ENCODE measurements at places on chromosomes 5 and 9.

DNA sequence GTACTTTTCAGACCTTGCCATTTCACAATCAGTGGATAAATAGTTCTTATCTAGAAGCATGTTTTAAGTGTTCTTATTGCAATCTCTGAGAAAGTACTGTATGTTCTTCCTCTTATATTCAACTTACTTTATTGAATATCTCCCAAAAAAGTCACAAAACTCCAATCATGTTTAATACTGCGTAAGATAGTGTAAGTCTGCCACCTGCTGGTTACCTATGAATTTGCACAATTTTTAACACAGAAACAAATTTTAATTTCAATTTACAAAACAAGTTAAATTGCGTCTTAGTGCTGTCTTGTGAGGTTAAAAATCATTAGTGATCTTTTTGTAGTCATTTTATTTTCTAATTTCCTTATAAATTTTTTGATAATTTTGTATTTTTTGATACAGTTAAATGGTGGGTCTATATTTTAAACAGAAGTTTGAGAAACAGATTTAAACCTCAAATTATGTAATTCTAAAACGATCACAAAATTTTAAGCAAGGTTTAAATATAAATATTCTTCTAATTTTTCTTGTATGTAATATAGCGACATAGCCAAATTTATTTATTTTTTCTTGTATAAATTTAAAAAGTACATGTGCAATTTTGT is 115.8 kb downstream of the EMB start:
- no peak for DNase-seq

DNA sequence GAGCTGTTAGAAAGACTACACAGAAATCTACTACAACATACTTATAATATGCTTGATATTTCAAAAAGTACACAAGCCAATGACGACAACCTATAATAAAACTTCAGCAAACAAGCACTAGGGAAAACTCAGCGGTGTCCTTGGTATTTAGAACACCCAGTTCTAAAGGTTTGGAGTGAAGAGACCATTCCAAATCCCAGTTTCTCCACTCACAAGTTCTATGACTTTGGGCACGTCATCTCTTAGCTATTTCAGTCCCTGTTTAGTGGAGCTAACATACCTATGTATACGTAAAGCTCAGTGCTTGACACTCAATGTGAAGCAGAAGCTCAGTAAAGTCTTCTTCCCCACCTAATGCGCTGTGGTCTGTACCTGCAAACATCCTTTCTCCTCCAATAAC is 52.8 kb downstream of the MLLT3 start:
- DNase-seq, result no peak

DNA sequence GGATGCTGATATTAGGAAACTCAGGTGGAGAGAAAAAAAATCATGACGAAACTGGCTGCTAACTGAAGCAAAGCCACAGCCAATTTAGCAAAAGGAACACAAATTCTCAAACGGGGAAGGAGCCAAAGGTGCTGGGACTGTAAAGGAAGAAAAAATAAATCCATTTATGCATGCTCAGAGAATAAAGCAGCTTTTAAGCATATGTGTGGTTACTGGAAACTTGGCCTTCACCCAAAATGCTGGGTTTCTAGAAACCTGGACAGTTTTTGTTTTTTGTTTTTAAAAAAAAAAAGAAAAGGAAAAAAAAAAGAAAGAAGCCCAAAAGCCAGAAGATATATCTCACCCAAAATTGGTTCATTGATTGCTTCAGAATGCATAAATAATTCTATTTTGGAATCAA is 8.0 kb downstream of the WHRN start:
- DNase-seq, result no peak

- DNase-seq, result no peak
These were observed 42.5 kb downstream of the FNIP1 start for GRCh38 chr5:131754363-131754762.

DNA sequence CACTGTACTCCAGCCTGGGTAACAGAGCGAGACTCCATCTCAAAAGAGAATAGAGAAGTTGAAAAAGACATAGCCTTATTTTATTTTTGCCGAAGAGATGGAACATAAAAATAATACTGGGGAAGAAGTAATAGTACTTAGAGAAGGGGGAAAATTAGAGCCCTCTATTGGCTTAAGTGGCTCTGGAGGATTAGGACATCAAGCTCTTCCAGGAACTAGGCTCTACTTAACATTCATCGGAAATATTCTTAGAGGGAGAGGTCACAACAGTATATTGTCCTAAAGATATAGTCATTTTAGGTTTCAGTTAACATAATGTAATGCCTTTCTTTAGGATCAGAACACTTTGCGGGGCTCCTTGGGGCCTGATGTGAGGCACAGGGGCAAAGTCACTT is 86.0 kb upstream of the PLPP1 start:
- no peak for DNase-seq

GRCh38 chr9:137298401-137299202 is 3.5 kb downstream of the NRARP start:
- no peak for DNase-seq

GRCh38 chr9:35070823-35071813 is 1.3 kb downstream of the VCP start:
- no peak for DNase-seq

DNA sequence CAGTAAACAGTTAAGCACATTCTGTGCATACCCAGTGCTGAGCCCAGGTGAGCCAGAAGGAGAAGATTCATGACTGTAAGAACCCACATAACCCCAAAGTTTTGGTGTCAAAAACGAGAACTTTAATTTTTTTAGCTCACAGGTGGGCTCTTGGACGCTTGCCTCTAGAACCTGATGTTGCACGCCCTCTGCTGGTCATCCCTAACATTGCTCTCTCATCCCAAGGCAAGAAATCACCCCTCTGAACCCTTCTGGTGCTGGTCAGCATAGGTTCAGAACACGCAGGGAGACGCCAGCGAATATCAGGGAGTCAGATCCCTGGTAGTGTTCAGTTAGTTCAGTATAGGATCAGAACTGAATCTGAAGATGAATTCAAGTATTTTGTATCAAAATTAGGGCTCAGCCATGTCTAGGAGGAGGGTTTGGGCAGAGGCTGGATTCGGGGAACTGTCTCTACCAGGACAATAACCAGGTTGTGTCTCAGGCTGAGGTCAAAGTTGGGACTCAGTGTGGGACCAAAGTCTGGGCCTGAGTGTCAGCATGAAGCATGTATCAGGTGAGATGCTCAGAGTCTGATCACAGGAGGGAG is 4.1 kb upstream of the DNAJB5 start:
- peak; percentile 54 for DNase-seq

DNA sequence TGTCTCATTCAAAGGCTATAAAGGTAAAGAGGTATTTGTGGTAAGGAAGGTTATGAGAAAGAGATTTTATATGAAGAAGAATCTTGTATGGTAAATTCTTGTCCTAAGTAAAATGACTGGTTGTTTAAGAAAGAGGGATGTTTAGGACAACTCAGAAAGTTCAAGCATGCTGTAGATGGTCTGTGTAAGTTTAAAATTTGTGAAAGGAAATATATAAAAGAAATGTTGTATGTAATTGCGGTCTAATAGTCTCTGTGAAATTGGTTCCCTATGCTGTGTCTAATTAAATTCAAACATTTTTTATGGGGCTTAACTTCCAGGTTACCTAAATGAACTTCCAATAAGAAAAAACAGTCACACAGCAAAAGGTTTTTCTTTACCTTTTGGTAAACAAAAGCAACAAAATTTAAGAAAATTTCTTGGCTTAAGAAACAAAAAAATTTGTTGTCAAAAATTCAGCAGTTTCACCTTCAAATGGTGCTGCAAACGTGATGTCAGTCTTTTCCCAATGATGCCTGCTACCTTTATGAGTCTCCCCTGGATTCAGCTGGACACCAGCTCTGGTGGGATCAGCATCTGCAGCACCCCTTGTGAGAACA is 83.0 kb upstream of the FCN1 start:
- DNase-seq, result no peak

DNA sequence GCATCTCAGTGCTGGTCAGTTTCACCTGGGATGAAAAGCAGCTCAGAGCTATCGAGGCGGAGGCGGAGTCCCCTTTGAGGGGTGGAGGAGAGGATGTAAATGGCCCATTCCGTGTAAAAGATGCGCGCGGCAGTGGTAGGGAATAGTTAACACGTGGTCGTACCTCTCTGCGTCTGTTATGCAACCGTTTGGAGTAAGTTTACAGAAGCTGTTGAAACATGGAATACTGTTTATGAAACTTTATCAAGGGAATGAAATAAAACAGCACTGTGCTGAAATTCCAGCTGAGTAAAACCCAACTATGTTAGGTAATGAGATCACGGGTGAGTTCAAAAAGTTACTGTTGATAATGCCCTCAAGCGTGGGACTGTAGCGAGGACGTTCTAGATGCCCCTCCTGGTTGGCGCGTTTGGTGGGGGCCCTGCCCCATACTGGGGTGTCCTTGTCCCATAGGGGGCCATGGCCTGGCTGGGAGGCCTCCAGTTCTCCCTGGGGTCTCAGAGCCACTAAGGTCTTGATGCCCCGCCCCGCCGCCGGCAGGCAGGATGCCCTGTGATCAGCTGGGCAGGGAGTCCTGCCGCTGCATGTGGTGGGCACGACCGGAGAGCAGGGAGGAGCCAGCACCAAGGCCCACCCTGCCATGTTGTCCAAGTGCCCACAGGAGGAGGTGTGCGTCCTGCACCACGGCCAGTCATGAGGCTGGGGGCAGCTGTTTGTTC is 90.9 kb downstream of the COL5A1 start:
- DNase-seq, result no peak

Data from activated gamma-delta T cell treated with Interleukin-2 at 50 U/mL for 16 hours (primary cell).